ENCODE measurements at places on chromosomes 16 and 17.

GRCh38 chr16:78102122-78102660, 2.7 kb downstream of the WWOX start:
- DNase-seq = no peak

GRCh38 chr17:66625311-66625767, 209.6 kb upstream of the CACNG5 start:
- no peak for DNase-seq

DNA sequence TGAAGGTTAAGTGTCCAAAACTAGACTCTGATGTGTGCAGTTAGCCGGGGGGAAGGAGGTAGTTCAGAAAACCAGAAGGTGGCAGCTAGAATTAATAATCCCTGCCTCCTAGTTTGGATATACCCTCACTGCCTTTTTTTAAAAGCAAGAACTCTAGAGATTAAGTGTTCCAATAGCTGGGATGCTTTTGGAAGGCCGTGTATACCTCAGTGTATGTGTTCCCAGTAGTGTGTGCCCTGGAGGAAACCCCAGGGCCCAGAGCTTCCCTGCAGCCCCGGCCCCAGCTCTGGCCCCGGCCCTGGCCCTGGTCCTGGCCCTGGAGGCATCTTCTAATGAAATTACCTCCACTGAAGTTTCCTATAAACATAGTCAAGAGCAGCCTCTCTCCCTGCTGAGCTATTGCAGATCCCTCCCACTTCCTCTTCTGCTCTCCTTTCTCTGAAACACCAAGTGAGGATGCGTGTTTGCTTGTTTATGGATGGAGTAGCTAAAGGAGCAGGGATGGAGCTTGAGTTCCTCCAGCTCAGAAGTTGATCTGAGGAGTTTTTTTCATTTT, 130.7 kb downstream of the PRKCA start:
- DNase-seq = no peak

GRCh38 chr17:82400830-82401229, 17.3 kb upstream of the HEXD start:
- no peak for DNase-seq

- no peak for DNase-seq
Observed at GRCh38 chr16:9964426-9964825, 217.8 kb downstream of the GRIN2A start.

GRCh38 chr16:68117884-68118283, 32.7 kb downstream of the NFATC3 start:
- no peak for DNase-seq

DNA sequence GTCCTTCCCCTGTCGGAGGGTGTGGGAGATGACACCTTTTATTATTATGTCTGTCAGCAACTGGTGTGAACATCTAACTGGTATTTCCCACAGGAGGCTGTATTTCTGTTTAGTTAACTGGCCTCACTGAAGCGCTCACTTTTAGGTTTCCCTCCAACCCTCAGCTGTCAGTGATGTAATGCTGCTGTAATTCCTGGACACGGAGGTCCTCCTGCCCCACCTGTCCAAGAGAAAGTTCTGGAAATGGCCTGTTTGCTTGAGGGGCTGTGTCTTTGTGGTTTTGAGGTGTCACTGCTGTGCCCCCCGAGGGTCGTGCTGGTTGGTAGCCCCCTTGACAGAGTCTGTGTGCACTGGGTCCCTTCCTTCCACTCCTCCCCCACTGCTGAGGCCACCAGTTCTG, 11.5 kb downstream of the KCNJ12 start:
- DNase-seq = no peak

- DNase-seq = no peak
Observed at GRCh38 chr17:213286-214105, 32.0 kb upstream of the DOC2B start.

DNA sequence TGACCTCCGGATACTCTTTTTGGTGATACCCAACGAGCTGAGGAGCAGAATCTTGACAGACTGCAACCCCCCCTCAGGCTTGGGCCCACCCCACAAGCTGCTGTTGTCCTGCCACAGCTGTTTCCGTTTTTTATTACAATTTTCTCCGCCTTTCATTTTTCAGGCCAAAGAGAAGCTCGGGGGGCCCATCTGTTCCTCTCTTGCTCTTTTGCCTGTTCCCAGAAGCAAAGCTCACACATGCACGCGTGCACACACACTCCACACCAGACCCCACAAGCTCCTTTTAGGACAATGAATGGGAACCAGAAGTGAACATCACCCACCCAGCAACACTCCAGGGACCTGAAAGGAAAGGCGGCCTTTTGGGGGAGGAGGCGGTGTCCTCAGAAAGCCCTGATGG, 16.3 kb downstream of the SOX9 start:
- DNase-seq = no peak

- DNase-seq = no peak
Observed at GRCh38 chr17:41263212-41263611, 2.0 kb upstream of the KRTAP9-6 start.

GRCh38 chr16:83810901-83811300, 3.1 kb downstream of the HSBP1 start:
- no peak for DNase-seq

DNA sequence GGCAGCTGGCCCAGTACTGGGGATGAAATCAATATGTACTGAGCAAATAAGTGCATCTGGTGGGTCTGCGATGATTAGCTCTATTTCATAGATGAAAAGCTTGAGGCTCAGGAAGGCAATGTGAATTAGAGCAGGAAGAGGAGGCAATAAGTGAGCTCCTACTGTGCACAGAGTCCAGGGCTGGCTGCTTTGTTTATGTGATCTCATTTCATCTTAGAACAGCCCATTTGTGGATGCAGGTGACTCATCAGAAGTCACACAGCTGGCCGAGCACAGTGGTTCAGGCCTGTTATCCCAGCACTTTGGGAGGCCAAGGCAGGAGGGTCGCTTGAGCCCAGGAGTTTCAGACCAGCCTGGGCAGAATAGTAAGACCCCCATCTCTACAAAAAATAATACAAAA, 7.1 kb downstream of the TMEM114 start:
- DNase-seq = no peak

DNA sequence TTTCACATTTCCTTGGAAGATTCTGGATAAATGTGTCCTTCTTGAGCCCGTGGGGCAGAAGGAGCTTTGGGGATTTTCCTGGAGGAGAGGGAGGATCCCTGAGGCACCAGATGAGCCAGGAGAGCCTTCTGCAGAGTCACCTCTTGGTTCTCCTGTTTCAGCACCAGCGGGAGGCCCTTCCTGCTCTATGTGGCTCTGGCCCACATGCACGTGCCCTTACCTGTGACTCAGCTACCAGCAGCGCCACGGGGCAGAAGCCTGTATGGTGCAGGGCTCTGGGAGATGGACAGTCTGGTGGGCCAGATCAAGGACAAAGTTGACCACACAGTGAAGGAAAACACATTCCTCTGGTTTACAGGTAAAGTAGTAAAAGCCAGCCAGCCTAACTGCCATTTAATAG, 77.1 kb downstream of the ARSG start:
- no peak for DNase-seq

GRCh38 chr17:75876938-75877751, 1.2 kb downstream of the TRIM47 start:
- peak; percentile 89 for DNase-seq

DNA sequence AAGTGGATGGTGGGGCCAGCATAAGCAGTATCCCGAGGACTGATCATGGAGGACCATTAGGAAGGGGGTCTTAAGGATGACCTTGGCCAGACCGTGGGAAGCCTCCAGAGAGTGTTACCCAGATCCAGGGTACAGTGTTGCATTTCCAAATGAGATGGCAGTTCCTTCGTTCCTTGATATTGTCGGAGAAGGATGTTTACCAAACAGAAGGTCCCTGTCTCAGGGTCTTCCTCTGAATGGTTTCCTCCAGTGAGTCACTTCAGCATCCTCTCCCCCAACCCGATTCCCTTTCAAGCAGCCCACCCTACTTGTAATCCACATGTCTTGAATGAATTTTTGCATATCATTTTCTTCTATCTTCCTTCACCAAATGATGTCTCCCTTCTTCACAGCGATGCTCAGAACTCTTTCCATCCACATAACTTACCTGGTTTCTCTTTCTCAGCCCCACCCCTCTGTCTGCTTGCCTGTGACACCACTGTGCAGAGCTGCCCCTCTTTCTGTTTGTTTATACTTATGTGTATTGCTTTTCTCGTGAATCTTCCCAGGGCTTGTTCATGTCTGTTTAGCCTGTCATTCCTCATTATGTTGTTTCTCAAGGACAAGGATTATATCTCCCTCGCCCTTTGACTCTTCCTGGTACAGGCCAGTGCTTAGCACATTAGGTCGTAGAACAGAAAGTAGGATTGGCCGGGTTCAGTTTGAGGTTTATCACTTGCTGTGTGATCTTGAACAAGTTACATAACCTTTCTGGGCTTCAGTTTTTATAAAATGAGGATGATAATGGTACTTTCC, 5.7 kb downstream of the GOSR2 start:
- no peak for DNase-seq

DNA sequence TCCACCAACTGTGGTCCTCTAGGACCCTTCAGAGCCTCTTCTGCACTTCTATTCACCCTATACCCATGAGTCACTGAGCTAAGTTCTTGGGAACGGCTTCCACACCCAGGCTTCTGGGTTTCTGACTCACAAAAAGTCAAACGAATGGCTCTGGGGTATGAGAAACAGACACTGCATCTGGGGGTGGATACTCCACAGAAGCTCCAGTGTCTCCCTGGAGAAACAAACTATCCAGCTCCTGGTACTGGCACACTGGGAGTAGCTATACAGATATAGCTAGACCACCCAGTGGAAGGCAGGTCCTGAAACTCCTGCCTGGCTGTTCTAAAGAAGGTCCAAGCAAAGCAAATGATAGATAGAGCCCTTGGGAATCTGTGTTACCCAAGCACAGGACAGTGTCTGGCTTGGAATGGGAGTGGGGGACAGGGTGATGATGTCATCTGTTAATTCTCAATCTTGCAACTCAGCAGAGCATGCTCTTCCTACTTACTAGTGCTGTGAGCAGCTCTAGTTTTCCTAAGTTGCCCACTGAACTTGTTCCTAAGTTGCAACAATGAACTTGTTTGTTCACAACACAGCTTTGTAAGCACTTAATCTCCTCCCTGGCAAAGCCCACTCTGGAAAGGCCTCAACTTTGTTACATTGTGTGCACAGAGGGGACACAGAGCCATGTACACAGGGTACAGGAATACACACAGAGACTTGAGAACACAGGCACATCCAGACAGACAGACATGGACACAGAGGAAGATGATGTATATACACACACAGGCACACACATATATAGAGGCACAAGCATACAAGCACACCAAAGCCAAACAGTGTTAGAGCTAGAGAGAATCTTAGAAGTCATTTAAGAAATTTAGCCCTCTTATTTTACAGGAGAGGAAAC, 6.7 kb downstream of the MMP28 start:
- no peak for DNase-seq

DNA sequence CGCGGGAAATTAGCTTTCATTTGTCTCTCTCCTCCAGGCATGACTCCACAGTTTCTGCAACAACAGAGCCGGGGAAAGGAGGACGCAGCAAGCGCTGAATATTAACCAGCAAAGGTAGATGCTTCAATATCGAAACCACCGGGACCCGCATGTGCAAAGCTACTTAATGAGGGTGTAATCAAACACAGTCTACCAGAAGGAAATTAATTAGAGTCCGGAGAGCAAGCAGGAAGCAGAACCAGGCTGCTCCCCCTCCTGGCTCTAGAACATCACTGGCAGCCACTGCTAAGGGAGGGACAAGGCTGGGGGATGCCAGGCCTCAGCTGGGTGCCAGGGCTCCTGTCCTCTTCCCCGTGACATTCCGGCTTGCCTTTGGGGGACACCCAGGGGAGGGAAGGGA, 21.7 kb downstream of the LRRC75A start:
- no peak for DNase-seq

DNA sequence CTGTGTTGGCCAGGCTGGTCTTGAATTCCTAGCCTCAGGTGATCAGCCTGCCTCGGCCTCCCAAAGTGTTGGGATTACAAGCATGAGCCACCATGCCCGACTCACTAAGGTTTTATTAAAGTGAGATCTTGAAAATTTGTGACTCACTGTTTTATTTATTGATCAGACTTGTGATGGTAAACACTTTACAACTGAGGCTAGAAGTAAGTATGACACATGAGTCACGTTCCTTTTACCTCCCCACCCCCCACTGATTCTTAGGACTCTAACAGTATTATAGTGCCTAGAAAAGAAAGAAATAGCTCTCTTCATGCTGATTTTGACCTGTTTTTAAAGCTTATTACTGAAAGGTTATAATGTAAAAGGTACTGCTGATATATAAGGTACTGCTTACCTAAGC, 160.6 kb downstream of the TANC2 start:
- DNase-seq = no peak

DNA sequence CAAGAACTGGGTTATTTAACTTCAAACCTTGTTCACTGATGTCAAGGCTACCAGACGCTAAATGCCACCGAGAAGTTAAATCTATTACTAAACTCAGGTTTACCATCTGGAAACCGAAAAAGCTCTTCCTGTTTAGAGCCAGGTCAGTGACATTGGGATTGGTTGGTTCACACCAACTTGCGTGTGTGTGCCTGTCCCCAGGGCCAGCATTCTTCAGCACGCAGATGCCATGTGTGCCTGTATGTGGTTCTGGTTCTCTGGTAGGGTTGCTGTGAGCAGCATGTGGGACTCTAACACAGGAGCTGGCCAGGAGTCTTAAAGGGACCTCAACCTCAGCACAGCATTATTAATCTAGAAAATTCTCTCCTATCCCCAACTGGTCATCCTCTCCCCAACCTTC, 18.1 kb upstream of the TBX2 start:
- no peak for DNase-seq

DNA sequence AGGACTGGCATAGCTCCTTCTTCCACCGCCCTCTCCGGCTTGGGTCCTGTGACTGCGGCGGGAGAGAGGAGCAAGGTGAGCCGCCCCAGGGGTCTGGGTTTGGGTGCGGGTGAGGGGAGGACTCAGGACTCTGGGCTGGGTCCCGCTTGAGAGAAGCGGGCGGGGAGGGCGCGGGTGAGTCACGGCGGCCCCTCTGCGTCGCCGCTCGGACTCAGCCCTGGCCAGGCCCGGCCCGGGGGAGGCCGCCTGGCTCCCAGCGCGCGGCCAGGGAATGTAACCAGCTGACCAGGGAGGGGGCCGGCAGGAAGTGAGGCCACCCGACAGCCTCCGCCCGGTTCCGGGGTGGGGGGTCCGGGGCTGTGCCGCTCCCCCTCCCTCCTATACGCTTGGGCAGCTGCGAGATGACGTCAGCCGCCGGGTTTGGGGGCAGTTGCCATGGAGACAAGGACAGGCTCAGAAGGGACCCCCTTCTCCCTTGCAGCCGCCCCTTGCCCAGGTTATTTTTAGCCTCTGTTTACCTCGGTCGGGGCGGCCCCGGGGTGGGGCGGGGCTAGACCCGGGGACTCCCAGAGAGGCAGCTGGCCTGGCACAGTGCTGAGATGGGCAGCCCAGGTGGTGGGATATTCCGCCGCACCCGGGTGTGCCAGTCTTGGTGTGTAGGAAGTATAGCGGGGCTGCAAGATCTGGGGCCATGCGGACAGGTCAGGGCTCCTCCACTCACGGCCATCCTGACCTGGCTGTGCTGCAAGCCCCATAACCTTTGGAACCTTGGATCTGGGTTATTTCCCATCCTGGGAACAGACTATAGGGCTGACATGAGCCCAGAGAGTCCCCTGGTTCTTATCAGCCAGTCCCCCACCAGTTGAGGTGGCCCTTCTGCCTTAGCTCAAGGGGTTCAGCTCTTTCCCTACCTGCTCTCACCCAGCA, 1.6 kb downstream of the RIPOR1 start:
- DNase-seq = peak; percentile 56

Measured in dorsolateral prefrontal cortex (tissue), 122 donors.